ENCODE measurements at places on chromosomes 3 and 15.

DNA sequence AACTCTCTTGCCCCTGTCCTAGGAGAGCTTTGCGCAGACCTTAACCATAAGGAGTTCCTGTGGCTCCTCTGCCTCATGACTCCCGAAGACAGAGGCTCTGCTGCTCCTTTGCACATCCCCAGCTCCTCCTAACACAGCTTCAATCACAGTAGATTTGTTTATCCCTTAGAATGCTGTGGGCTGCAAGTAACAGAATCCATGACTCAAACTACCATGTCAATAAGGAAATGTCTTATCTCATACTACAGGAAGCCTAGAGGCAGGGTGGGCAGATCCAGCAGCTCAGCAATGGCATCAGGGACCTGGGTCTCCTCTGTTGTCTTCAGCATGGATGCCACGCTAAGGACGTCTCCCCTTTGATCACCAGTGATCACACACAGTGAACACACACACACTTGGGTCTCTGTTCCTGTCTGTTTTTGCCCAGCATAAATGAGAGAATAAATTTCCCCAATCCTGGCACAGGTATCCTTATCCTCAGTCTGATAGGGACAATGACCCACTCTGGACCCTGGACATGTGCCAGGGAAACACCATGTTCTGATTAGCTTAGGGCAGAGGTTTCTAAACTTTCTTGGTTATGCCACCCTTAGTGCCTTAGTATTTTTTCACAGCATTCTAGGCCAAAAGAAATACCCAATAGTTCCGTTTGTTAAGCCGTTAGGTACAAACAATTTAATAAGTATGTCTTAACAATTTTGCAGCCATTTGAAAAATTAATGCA lies 46.1 kb upstream of the MRPS22 start:
- no peak for DNase-seq

DNA sequence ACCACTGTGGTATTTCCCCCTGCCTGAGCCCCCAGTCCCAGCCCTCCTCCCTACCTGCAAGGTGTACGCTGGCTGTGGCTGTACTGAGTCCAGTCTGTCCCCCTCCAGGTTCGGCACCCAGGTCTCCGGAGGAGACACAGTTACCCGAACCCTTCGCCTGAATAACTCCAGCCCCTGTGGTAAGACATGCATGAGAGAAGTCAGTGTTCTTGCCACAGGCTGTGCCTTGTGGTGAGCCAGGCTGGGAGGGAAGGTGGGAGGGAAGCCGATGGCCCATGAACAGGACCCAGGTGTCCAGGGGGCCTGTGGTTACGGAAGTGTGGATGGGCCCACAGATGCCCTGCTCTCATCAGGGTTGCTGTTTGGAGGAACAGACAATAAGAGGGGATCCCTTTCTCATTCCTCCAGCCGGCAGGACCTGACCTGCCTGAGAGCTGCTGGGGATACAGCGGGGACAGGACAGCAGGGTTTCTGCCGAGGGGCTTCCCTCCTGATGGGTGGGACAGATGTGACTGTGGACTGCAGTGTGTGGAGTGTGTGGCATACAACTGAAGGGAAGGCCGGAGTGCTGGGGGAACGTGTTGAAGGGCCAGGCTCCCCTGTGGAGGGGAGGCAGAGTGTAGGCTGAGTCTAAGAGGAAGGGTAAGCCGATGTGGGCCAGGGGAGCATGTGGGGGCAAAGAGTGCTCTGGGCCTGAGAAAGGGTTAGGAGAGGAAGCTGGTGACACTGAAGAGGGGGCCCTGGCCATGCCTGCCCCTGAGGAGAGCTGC lies 21.9 kb downstream of the ACAA1 start:
- DNase-seq, result no peak

GRCh38 chr3:58565621-58566397 lies 11.4 kb downstream of the FAM107A start:
- DNase-seq, result no peak

DNA sequence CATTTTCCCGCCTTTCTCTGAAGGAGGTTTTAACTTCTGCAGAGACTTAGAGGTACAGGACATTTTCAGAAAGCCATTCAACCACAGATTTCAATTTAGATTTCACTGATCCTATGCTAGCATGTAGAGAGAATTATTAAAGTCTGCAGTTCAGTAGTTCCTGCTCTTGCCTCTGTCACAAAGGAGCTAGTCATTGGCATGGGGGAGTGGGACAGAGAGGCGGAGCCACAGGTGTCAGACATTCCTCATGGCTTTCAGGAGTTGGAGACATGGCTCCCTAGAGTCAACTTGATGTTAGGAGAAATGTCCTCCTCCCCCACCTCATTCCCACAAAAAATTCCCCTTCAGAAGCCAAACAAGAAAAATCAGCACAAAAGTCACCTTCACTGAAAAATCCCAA lies 66.0 kb upstream of the SIAH2 start:
- DNase-seq, result no peak

- DNase-seq, result no peak
Measured at GRCh38 chr3:27877061-27878013, 155.2 kb upstream of the EOMES start.
